ENCODE measurements at places on chromosomes 2 and 18.
A peak's percentile ranks its signal among the peaks of the same experiment; 100 is the strongest.

GRCh38 chr2:26174691-26175465 is 2.0 kb downstream of the GAREM2 start:
- no peak for DNase-seq

- DNase-seq, result no peak
Measured at GRCh38 chr2:85801871-85802270, 48.1 kb downstream of the ATOH8 start.

DNA sequence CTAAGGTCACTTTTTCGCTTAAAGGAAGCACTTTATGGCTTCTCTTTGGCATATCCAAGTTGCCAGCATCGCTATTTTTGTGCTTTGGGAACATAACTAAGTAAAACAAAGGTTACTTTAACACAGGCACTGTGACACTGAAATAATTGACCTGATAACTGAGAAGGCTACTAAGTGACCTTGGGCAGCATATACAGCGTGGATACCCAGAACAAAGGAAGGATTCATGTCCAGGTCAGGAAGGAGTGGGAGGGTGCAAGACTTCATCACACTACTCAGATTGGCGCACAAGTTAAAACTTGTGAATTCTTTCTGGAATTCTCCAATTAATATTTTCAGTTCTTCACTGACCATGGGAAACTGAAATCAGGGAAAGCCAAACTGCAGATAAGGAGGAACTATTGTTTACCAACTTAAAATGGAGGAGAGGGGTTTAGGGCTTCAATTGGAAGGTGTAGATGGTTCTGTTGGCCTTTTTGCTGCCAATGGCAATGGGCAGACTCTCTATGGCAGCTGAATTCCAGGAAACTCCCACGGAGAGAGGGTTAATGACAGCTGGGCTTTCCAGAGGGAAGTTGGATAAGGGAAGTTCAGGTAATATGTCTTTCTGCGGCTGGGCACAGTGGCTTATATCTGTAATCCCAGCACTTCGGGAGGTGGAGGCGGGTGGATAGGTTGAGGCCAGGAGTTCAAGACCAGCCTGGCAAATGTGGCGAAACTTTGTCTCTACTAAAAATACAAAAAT is 45.3 kb downstream of the COMMD1 start:
- DNase-seq, result no peak

DNA sequence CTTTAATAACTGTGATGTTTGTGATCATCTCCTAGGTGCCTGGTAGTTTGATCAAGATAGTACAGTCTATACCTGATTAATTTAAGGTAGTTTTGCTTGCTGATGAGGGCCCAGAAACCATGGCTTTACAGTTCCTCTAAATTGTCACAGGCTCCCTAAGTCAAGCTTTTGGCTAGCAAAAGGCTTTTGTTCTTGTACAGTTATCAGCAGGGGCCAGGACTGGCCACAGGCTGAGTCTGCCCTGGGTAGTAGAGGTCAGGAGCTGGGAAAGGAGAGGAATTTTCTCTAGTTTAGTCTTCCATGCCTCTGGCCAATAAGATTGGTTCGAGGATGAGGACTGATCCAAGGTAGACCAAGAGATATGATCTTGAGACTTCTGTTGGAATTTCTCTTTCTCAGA is 3.6 kb upstream of the BOD1L2 start:
- no peak for DNase-seq

- no peak for DNase-seq
Measured at GRCh38 chr2:68798569-68798968, 64.0 kb downstream of the ARHGAP25 start.

DNA sequence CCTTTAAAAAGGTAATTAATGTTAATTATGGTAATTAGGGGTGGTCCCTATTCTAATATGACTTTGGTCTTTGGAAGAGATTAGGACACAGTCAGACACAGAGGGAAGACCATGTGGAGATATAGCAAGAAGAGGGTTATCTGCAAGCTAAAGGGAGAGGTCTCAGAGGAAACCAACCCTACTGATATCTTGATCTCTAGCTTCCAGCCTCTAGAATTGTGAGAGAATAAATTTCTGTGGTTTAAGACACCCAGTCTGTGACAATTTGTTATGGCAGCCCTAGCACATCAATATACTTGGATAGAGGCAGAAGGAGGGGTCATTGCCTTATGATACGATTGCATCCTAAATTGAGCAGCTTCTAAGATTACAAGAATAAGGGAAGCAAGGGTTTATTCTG is 21.3 kb upstream of the NT5C1B start:
- DNase-seq, result no peak

GRCh38 chr2:36338827-36339145 is 16.8 kb upstream of the CRIM1 start:
- DNase-seq, result no peak

DNA sequence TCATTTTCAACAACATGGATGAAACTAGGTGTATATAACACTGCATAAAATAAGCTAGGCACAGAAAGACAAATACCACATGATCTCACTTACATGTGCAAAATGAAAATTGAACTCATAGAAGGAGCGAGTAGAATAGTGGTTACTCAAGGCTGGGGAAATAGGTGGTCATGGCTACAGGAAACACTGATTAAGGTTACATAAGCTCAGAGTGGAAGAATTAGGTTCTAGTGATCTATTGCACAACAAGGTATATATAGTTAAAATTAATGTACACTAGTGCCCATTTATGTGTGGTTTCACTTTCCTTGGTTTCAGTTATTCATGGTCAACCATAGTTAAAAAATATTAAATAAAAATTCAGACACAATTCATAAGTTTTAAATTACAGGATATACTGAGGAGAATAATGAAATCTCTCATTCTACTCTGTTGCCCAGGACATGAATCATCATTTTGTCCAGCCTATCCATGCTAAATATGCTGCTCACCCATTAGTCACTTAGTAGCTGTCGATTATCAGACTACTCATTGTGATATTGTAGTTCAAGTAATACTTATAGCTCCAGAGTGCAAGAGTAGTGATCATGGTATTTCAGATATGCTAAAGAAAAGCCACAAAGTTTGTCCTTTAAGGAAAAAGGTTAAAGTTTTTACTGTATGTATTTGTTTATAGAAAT is 1530.9 kb upstream of the LRRTM1 start:
- no peak for DNase-seq

- DNase-seq, result peak; percentile 65
Measured at GRCh38 chr18:24014062-24014985, at the start of gene TTC39C. TSS of gene TTC39C (plus strand) at chr18:24014754. CDS start at chr18:24014872, 118 bp downstream.

GRCh38 chr2:209726311-209726710 is 45.3 kb upstream of the UNC80 start:
- no peak for DNase-seq

DNA sequence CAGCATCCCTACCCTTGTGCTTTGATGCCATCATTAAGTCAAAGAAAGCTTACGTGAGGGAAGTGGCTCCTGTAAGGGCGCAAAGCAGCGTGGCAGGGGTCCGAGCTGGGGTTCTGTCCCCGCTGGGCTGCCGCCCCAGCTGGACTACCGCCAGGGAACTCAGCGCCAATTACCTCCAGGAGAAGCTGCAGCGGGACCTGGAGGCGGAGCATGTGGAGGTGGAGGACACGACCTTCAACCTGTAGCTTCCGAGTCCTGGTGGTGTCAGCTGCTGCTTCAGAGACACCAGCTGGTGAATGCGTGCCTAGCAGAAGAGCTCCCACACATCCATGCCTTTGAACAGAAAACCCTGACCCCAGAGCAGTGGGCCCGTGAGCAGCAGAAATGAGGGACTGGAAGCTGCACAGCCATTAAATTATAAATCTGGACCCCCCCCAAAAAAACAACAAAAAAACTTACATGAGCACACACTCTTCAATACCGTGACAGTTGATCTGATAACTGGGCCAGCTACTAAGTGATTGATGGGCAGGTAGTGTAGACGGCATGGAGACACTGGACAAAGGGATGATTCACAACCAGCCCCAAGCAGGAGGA is 20.1 kb upstream of the YES1 start:
- peak; percentile 23 for DNase-seq

- DNase-seq, result no peak
Measured at GRCh38 chr2:229519655-229520430, 194.5 kb downstream of the DNER start.

- no peak for DNase-seq
Measured at GRCh38 chr2:202115479-202115971, 42.5 kb downstream of the KIAA2012 start.

- no peak for DNase-seq
Measured at GRCh38 chr2:139353874-139354273, 573.7 kb upstream of the NXPH2 start.

DNA sequence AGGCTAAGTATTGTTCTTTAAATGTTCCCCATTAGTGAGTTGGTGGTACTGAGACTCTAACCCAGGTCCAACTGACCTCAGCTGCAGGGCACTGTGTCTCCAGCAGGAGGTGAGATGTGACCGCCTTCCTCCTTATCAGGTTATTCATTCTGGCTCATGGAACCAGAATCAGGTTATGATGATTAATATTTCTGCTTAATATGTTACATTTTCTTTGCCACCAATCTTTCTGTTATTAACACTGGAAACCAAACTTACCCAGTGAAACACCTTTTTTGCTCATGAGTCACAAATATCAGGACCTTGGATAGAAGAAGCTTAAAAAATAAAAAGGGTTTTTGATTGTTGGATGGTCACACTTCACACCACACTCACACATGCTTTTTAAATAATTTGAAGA is 85.4 kb downstream of the DPP4 start:
- DNase-seq, result no peak

GRCh38 chr2:173511942-173512341 is 157.3 kb downstream of the CDCA7 start:
- DNase-seq, result no peak

DNA sequence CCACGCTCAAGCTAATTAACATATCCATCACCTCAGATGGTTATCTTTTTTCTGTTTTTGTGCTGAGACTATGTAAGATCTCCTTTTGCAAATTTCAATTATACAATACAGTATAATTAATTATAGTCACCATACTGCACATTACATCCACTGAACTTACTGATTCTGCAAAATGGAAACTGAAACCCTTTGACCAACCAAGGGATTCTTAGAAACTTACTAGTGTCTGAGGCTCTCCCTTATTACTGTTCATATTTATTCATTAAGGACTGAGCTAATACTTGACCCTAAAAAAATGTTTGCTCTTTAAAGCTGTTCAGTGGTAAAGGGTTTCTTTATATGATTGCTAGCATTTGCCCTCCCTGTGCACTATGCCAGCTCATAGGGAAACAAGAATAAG is 50.7 kb downstream of the ADAM23 start:
- DNase-seq, result no peak

DNA sequence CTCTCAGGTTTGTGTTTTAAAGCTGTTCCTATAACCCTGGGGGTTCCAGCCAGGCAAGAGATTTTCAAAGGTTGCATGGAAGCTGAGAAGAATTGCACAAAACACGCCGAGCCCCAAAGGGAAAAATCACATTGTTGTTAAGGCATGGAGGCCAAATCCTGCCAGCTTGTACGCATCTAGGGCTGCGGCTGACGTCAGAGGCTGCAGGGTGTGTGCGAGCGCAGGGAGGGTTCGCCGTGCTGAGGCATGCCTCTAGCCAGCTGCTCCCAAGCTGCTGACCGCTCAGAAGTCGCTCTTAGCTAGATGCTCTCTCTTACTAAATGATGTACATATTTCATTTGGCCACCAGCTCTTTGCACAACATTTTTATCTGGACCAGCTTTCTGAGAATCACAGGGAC is 191.8 kb downstream of the LPIN1 start:
- DNase-seq, result no peak

- no peak for DNase-seq
Measured at GRCh38 chr2:31089645-31090044, 48.6 kb downstream of the GALNT14 start.

DNA sequence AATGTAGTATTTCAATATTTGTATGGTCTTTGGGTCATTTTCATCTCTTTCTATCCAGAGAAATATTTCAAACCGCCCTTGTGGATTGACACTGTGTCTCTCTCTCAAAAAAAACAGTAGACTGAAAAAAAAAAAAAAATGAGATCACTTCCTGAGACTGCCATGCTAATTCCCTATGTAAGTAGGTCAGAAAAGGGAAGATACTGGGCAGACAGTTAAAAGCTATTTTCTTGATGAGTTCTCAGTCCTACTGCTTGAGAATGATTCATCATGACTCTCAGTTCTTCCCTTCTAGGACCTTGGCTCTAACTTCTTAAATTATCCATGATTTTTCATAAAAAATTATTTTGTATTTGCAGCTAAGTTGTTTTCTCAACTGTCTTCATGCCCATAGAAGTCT is 672.3 kb upstream of the REG3G start:
- no peak for DNase-seq

DNA sequence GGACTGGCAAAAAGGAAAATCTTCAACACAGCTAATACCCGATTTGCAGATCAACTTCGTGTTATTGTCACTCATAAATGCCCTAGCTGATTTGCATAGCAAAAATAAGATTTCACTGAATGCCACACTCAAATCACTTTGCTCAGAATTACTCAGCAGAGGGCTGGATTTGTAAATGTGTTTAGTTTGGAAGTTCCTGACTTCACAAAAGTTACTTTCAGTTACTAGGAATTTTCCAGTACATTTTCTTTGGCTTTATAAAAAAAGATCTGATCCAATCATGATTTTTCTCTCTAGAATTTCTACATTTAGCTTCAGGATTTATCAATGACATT is 433.3 kb upstream of the ID2 start:
- no peak for DNase-seq

DNA sequence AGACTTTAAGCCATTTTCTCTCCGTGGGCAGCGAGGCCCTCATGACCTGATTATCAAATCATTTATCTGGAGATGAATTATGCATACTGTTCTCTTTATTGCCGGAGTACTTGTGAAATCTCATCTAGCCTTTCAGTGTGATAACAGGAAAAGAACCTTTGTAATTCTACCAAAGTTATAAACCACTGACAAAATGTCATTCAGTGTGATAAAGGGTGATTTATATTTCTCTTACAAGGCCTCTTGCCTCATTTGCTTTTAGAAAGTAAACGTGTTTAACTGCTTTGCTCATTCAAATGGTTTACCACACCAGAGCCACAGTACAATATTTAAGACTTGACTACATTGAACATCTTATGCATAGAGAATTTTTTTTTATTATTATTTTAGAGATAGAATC is 13.8 kb downstream of the MTCL1 start:
- no peak for DNase-seq

GRCh38 chr2:64533882-64534281 is 9.8 kb downstream of the AFTPH start:
- no peak for DNase-seq

- DNase-seq, result no peak
Measured at GRCh38 chr2:52465287-52465686, 1302.3 kb upstream of the CHAC2 start.

- DNase-seq, result no peak
Measured at GRCh38 chr2:165016772-165017411, 61.6 kb upstream of the SLC38A11 start.

- DNase-seq, result no peak
Measured at GRCh38 chr2:223896833-223897311, 48.3 kb downstream of the WDFY1 start.

- DNase-seq, result peak; percentile 39
Measured at GRCh38 chr2:11411768-11412448, 54.1 kb downstream of the E2F6 start.

DNA sequence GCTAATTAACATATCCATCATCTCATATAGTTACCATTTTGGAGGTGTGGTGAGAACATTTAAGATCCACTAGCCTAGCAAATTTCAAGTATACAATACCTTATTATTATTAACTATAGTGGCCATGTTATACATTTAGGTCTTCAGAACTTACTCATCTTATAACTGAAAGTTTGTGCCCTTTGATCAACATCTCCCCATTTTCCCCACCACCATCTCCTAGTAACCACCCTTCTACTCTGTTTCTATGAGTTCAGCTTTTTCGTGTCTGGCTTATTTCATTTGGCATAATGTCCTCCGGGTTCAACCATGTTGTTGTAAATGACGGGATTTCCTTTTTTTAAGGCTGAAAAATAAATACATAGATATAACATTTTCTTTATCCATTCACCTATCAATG is 15.9 kb downstream of the NEURL3 start:
- DNase-seq, result no peak
